ENCODE measurements at places on chromosomes 6 and 20.

- no peak for DNase-seq
Observed at GRCh38 chr6:126020305-126021050, 34.1 kb downstream of the TRMT11 start.

- no peak for DNase-seq
Observed at GRCh38 chr6:98670045-98670746, 164.2 kb upstream of the POU3F2 start.

DNA sequence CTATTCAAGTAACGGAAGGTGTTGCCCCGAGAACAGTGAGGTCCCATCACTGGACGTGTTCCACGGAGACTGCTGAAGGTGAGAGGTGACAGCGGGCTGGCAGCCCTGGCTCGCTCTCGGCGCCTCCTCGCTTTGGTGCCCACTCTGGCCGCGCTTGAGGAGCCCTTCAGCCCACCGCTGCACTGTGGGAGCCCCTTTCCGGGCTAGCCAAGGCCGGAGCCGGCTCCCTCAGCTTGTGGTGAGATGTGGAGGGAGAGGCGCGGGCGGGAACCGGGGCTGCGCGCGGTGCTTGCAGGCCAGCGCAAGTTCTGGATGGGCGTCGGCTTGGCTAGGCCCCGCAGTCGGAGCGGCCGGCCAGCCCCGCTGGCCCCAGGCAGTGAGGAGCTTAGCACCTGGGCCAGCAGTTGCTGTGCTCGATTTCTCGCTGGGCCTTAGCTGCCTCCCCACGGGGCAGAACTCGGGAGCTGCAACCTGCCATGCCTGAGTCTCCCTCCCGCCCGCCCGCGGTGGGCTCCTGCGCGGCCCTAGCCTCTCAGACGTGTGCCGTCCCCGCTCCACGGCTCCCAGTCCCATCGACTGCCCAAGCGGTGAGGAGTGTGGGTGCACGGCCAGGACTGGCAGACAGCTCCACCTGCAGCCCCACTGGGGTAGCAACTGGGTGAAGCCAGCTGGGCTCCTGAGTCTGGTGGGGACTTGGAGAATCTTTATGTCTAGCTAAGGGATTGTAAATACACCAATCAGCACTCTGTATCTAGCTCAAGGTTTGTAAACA lies 77.6 kb downstream of the RNF182 start:
- DNase-seq: no peak

DNA sequence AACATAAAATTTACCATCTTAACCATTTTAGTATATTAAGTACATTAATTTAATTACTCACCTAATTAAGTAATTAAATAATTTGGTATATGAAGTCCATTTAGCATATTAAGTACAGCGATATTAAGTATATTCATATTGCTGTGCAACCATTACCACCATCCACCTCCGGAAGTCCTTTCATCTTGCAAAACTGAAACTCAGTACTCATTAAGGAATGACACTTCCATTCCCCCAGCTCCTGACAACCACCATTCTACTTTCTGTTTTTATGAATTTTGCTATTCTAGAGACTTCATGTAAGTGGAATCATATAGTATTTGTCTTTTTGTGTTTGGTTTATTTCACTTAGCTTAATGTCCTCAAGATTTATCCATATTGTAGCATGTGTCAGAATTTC lies 61.1 kb upstream of the GTSF1L start:
- DNase-seq: no peak

- no peak for DNase-seq
Observed at GRCh38 chr20:45444050-45444449, 25.5 kb upstream of the WFDC2 start.

- DNase-seq: no peak
Observed at GRCh38 chr20:5128886-5129285, 2.1 kb downstream of the CDS2 start.

GRCh38 chr6:16966791-16967469 lies 134.9 kb upstream of the STMND1 start:
- DNase-seq: no peak

DNA sequence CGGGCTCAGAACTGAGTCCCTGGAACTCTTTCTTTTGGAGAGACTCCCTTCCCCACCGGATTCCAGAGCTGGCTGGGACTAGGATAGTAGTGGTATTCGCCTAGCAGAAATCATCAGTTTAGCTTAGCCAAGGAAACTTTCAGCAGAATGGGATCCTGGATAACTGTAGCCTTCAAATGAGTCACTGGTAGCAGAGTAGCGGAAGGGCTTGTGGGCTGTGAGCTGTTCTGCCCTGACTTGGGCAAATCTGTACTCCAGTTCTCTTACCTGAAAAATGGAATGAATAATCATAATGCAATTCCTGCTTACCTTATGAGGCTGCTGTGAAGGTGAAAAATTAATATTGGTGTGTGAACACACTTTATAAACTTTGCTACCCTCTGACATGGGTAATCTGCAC lies 244.3 kb upstream of the CHD6 start:
- DNase-seq: no peak

GRCh38 chr6:40856271-40856670 lies 182.8 kb downstream of the UNC5CL start:
- no peak for DNase-seq

All from activated CD4-positive, alpha-beta T cell treated with anti-CD3 and anti-CD28 coated beads for 4 hours (primary cell).